ENCODE measurements at places on chromosomes 12 and 14. TPM values are rescaled to one million over a fixed set of nuclear protein-coding genes. Genes with fewer than 3 reads are reported as not detected.

DNA sequence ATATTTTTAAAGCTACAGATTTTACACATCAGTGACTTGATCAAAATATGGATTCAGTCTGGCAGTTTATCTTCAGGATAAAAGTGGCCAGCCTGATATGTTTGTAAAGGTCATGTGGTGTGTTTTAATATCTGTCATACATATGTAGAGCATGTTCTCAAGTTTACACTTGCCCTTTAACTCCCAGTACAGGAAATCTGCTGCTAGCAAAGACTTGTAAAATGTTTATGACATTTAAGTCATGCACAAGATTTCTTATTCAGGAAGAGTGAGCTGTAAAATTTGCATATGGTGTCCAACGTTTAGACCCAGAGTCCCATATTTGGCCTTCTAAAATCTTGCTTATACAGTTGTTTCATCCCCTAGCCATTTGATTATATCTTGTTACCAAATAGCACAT lies 197.5 kb upstream of the FLRT2 start:
- no peak overlapping the region for H3K4me3 ChIP-seq
- H3K27me3 ChIP-seq = no peaks in the 10 kb centered on the region
- no peaks in the 10 kb centered on the region for H3K36me3 ChIP-seq
- no peak for DNase-seq

- no peaks in the 10 kb centered on the region for H3K27me3 ChIP-seq
- H3K27ac ChIP-seq = no peak overlapping the region
- DNase-seq = no peak
- no peak overlapping the region for H3K4me3 ChIP-seq
Measured at GRCh38 chr14:74826574-74826973, 49.4 kb downstream of the PROX2 start.

DNA sequence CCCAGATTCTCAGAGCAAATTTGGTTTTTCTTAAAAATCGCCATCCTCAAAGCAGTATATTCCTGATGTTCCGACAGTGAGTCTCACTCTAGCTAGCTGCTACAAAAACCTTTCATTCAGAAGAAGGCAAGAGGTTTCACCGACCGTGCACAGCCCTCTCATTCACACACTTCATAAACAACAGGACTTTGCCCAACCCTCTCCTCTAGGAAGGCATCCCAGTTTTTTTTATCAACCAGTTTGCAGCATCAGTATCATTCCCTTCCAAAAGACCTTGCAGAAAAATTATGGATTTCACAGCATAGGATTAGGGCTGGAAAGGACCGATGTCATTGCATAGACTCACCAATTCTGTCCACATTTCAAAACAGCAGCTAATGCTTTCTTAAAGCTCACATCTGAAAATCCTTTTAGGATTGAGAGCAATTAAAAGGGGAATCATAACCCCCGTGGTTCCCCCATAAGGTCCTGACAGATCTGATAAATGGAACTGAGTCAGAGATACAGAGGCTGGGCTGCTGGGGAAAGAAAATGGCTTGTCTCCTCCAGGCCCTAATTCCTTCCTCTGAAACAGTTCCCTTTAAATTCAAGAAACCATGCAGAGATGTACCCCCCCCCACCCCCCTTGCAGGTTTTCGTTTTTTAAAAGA lies 597 bp downstream of the SVOP start:
- H3K27ac ChIP-seq = no peak overlapping the region
- H3K36me3 ChIP-seq = no peaks in the 10 kb centered on the region
- H3K4me1 ChIP-seq = no peaks in the 10 kb centered on the region
- no peak for DNase-seq

DNA sequence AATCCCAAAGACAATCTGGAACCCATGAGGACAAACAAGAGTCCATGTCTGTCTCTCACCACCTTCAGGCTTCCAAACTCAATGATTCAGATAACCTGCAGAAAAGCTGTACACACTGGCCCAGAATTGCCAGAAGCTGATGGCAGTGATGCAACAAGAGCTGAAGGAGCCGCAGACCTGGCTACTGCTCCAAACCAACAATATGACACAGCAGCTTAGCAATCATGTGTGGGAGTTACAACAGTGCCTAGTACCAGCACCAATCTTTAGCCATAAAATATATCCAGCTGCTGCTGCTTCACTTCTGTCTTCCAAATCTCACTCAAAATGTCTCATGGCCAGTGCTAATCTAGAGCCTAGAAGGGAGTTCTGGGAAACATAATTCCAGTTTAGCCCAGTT lies 22.0 kb downstream of the RPS6KA5 start:
- no peaks in the 10 kb centered on the region for H3K4me1 ChIP-seq
- no peak overlapping the region for H3K4me3 ChIP-seq
- no peaks in the 10 kb centered on the region for H3K27me3 ChIP-seq
- no peak for DNase-seq
- H3K27ac ChIP-seq = no peak overlapping the region

GRCh38 chr12:72365151-72365550 lies 93.0 kb downstream of the TRHDE start:
- no peak overlapping the region for H3K4me3 ChIP-seq
- H3K27me3 ChIP-seq = no peaks in the 10 kb centered on the region
- DNase-seq = no peak
- no peak overlapping the region for H3K27ac ChIP-seq
- peaks cover 2% of the 10 kb centered on the region for H3K4me1 ChIP-seq

GRCh38 chr12:6752167-6752920 lies 597 bp downstream of the MLF2 start:
- H3K36me3 ChIP-seq = no peaks in the 10 kb centered on the region
- DNase-seq = no peak
- H3K4me1 ChIP-seq = peaks cover 7% of the 10 kb centered on the region
- peak overlapping the region; percentile 76 for H3K4me3 ChIP-seq
- H3K27me3 ChIP-seq = no peaks in the 10 kb centered on the region

GRCh38 chr12:66063916-66064315 lies 66.6 kb downstream of the LLPH start:
- no peaks in the 10 kb centered on the region for H3K36me3 ChIP-seq
- no peaks in the 10 kb centered on the region for H3K27me3 ChIP-seq
- DNase-seq = no peak

- H3K36me3 ChIP-seq = no peaks in the 10 kb centered on the region
- no peak overlapping the region for H3K4me3 ChIP-seq
- no peaks in the 10 kb centered on the region for H3K27me3 ChIP-seq
- DNase-seq = no peak
- H3K4me1 ChIP-seq = peaks cover 2% of the 10 kb centered on the region
Measured at GRCh38 chr12:5083955-5084849, 40.5 kb downstream of the KCNA5 start.

CRY1 gene
- total RNA-seq = 14.5 TPM

CLEC4C gene
- total RNA-seq = not detected

SYCP3 gene
- total RNA-seq = not detected

Data from ovary (tissue), 10 donors.